ENCODE measurements at places on chromosomes 1 and 21. TPM values are rescaled to one million over a fixed set of nuclear protein-coding genes. Genes with fewer than 3 reads are reported as not detected.

Gene RHBDL2
- not detected for total RNA-seq

Gene STYXL2
- 46.6 TPM for total RNA-seq

Gene FCAMR
- not detected for total RNA-seq

Gene PTGFR
- total RNA-seq: 18.5 TPM

Gene CASQ2
- total RNA-seq: 247 TPM

Gene FAM151A
- total RNA-seq: not detected

Gene ADGRL4
- total RNA-seq: 0.24 TPM

GRCh38 chr1:206787891-206788290, 15.6 kb upstream of the IL10 start:
- DNase-seq: peak; percentile 18

DNA sequence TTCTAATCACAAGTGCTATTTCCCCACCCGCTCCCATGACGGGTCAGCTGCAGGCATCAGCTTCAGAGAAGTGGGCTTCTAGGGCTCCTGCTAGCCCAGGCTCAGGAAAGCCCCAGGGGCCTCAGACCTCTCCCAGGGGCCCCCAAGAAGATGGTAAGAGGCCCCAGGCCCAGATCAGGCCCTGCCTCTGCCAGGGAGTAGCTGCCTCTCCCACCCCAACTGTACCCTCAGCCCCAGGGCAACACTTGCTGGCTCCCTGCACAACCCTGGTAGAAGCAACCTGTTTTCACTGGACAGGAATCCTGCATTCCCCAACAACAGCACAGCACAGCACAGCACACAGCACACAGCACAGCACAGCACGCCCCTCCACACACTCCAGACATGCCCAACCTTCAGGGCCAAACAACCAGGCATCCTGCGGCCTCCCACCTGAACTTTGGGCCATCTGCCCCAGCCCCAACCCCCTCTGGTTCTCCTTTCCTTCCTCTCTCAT, 6.5 kb downstream of the BLACAT1 start:
- DNase-seq: no peak

DNA sequence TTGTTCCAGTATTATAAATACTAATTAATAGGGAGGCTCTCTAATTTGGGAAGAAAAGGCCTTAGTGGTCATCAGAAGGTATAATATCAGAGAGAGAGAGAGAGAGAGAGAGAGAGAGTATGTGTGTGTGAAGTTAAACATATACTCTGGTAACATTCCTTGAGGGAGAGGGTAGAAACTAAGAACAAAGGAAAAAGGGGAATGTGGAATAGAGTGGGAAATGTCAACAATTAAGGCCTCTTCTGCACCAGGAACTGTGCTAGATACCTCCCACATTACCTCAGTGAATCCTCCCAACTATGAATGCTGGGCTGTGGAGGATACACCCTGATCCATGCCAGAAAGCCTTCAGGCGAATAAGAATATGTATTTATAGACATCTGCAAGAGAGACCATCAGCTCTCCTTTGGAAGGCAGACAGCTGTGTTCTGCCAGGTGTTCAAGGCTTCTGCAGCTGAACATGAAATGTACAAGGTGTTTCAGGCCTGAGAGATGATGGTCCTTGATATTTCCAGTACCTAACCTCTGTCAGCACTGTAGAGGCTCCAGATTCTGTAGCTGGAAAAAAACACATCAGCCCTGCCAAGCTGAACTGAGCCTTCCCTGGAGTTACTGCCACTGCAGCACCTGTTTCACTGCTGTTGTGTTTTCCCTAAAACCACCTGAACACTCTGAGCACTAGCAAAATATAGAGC, 29.1 kb downstream of the TBX15 start:
- DNase-seq: no peak

DNA sequence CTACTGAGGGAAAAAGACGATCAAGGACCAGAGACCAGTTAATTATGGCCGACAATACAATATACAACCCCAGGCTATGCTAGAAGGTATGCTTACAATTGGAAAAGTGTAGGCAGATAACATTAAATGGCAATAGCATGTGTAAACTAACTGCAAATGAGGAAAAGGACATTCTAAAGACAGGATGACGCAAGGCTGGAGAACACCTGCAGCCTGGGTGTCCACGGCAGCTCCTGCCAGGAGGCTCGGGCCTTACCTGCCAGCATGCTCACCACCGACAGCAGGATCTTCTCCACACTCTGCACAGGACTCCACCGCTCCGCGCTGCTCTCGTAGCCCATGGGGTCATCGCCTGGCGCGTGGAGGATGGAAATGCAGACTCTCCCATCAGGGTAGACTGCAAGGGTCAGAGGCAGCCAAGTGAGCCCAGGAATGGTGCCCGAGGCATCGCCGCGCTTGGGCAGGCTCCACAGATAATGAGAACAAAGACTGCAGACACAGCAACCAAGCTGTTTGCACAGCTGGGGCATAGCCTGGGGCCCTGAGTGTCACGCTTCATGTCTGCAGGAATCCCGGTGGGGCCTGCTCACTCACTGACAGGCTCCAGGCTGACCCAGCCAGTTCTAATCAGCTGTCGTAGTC, 28.2 kb downstream of the UBE2G2 start:
- DNase-seq: no peak

DNA sequence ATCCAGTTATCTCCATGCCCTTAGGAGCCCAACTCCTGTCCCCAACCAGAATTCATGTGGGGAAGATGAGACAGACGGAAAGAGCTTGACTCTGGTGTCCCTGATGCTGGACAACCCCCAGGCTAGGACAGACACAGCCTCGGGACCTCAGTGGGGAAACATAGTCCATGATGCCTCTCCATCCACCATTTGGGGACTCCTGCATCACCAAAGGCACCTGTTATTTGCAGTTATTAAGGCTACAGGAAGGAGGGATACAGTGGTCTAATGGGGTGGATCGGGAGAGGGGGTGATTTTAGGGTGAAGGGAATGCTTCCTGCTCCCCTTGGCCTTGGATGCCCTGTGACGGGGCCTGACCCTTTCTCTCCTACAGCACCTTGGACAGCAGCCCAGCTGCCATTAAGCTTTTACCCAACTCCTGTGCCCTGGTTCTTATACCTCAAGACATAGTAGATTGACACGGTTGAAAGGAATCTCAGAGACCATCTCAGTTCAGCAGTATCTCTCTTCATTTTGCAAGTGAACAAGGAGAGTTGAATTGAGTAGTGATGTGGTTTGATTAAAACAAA, 111.6 kb downstream of the MATN1 start:
- DNase-seq: peak; percentile 1

- DNase-seq: no peak
Observed at GRCh38 chr21:43348801-43349261, 78.1 kb downstream of the SIK1 start.

DNA sequence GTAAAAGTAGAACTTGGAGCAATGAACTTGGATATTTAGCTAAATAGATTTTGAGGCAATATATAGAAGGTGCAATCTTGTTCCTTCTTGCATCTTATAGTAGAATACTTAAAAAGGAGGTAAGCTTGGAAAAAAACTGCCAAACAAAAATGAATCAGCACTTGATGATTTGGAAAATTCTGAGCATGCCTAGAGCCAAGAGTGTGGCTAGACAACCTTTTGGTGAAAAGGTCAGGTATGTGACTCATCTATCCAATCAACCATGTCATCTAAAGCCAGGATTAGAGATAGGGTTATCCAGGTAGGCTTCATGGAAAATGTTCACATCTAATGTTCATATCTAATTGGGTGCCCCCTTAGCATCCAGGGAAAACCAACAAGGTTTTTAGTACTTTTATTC, 515.0 kb downstream of the COL11A1 start:
- no peak for DNase-seq

- DNase-seq: no peak
Observed at GRCh38 chr1:58006421-58007046, 540.0 kb downstream of the OMA1 start.

GRCh38 chr1:60936591-60937342, 145.6 kb upstream of the NFIA start:
- DNase-seq: no peak

GRCh38 chr1:77182083-77182482, 37.1 kb downstream of the PIGK start:
- DNase-seq: no peak

DNA sequence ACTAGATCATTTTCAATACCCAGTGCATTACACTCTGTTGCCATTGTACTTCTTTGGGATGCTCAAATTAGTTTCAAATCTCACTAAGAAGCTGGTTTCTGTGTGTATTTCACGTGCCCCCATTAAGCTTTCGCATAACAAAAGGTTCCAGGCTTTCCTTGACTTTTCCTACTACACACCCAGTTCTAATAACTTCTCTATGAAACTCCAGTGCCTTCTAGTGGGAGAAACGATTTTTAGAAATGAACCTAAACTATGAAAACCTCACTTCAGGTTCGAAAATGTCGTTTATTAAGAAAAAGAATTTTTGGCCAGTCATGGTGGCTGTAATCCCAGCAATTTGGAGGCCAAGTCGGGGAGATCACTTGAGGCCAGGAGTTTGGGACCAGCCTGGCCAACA, 2.8 kb downstream of the CFHR4 start:
- DNase-seq: peak; percentile 20

DNA sequence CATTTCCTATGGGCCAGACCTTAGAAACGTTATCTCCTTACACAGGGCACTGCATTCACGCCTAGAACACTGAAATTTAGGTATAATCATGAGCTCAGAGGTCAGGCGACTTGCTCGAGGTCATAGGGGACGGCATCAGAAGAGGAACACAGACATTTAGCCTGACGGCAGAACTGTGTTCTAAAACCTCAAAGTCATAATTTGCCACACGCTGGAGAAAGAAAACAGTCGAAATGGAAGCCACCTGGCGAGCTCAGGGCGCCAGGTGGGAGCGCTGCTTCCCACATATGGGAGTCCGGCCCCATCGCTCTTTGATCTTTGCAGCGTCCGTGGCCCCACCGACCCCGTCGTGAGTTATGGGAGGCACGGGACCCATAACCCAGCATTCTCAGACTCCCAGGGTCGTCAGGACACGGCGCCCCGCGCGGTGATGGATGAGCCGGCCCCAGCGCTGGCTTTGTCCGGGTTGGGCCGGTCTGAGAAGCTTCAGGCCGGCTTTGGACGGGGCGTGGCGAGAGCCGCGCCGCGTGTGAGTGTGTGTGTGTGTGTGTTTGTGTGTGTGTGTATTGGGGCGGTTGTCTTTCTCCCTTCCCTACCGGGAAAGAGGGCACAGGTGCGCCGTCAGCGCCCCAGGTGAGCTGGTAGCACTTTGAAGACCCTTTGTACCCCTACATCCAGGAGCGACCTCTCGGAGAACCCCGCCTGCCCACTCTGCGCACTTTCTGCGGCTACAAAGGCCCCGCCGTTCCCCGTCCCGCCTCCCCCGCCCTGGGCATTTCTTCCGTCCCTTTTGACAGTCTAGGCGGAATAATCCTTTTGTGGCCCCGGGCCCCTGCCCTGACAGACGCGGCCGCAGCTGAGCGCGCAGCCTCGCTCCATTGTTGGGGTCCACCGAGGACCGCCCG, 861 bp upstream of the DRAXIN start:
- DNase-seq: no peak

GRCh38 chr1:24728982-24729381, 16.3 kb upstream of the CLIC4 start:
- DNase-seq: no peak

DNA sequence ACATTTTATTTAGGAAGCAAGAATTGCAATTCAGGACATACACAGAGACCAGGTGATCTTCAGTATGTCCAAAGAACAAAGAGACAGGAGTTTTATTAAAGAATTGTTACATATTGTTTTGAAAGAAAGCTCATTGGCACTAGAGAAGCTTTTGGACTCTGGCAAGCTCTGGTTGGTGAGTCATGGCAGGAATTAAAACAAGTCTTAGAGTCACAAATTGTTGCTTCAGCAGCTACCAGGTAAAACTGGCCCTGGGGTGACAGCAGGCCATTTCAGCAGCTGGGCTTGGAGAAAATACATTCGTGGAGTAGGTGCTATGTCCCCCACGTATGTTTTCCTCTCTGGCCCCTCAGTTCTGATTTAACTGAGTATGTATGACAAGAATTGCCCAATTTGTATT, 58.8 kb downstream of the MAP3K21 start:
- DNase-seq: no peak

DNA sequence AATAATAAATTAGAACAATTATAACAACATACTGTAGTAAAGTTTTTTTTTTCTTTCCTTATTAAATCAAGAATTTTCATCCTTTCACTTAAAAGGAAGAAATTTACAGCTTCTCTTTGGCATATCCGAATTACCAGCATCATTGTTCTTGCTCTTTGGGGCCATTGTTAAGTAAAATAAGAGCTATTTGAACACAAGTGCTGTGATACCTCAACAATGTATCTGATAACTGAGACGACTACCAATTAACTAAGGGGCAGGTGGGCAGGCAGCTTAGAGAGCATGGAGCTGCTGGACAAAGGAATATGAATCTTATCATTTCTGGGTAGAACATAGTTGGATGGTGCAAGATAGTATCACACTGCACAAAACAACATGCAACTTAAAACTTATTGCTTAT, 719.9 kb upstream of the TMPRSS15 start:
- DNase-seq: no peak

GRCh38 chr1:79585801-79586200, 579.3 kb upstream of the ADGRL4 start:
- DNase-seq: peak; percentile 27

DNA sequence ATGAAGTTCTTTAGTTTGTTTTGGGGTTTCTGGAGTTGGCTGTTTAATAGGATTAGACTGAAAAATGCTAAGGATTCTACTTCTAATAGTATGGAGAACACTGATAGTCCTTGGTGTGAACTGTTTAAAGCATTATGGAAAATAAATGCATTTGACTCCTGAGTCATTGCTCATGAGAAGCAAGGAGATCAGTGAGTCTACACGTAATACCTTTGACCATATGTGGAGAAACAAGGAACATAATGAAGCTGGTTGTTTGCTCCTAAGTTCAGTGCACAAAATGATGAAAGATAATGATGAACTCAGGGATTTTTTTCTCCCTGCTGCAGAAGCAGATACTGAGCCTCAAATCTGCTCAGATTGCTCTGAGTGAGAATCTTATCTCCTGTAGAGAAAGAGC, 158.9 kb upstream of the COL11A1 start:
- no peak for DNase-seq

DNA sequence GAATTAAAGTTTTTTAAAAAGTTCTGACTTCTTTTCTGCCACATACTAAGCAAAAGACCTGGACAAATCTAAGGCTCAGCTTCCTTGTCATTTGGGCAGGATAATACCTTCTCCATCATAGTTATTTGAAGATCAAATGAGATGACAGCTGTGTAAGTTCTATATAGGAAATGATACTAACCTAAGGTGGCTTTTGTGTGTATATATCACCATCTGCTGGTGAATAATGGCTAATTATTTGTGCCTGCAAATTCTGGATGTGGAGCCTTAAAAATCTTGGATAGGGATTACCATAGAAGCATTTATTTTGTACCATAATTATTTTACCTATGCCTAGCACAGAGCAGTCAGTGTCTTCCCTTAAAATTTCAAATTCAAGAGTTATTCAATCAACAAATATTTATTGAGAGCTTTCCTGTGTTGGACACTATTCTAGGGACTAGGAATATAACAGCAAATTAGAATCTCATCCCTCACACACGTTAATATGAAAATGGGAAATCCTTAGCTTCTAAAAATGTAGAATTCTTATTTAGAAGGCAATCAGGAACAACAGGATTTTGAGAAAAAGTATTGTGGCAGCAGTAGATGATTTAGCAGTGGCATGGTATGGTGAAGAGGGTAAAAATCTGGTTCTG, 89.8 kb downstream of the TMEM200B start:
- peak; percentile 58 for DNase-seq

- DNase-seq: peak; percentile 40
Observed at GRCh38 chr1:180144659-180145357, 9.9 kb upstream of the QSOX1 start.

- DNase-seq: no peak
Observed at GRCh38 chr1:194289569-194290266, 1103.3 kb upstream of the B3GALT2 start.
